ENCODE measurements at places on chromosomes 6 and 20.

DNA sequence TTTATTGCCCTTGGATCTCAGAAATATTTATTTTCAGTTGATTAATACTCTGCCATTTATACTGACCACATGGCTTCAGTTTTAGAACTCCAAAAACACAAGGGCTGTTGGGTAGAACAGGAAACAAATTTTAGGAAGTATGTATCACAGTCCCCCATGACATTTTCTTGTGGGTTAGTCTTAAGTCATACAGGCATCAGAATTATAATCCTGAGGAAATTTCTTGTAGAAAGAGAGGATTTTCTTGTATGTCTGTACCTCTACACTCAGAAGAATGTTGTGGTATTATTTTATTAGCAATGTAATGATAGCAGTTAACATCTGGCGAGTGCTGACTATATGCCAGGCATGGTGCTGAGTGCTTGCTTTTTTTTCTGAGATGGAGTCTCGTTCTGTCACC is 302.9 kb downstream of the CLIC5 start:
- peak; percentile 48 for DNase-seq

DNA sequence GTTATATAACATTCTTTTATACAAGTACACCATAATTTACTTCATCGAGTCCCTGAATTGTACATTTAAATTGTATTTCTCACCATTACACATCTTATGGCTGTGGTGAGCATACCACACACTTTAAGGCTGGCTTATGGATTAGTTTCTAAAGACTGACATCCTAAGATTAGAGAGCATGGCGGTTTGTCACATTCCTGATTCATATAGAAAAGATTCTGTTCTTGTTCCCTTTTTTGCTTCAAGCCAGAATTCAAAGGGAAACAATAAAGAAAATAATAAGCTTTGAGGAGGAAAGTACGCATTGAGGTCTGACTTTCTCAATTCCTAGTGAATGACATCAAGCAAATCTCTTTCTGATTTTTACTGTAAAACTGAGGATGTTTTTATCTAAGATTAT is 2.5 kb downstream of the BTN1A1 start:
- DNase-seq: no peak

DNA sequence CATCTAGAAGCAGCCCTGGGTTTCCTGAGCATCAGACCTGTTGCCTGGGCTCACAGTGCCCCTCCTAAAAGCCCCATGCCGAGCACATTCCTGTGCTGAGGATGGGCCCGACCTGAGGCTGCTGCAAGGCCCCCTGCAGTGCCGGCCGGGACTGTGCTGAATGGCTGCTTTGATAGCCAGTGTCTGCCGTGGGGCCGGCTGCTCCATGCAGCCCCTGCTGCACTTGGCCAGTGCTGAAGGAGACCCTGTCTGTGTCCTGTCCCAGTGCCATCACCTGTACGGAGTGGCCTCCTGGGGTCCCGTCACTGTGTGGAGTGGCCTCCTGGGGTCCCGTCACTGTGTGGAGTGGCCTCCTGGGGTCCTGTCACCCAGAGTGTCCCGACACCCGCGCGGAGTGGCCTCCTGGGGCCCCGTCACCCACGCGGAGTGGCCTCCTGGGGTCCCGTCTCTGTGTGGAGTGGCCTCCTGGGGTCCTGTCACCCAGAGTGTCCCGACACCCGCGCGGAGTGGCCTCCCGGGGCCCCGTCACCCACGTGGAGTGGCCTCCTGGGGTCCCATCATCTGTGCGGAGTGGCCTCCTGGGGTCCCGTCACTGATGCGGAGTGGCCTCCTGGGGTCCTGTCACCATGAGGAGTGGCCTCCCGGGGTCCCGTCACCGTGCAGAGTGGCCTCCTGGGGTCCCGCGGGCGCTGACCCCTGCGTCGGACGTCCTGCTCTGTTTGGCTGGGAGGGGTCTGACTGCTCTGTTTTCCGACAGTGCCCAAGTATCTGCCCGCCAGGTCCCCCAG is 7.0 kb downstream of the COL9A3 start:
- DNase-seq: no peak

GRCh38 chr6:29561091-29561490 is 1.6 kb upstream of the UBD start:
- no peak for DNase-seq

DNA sequence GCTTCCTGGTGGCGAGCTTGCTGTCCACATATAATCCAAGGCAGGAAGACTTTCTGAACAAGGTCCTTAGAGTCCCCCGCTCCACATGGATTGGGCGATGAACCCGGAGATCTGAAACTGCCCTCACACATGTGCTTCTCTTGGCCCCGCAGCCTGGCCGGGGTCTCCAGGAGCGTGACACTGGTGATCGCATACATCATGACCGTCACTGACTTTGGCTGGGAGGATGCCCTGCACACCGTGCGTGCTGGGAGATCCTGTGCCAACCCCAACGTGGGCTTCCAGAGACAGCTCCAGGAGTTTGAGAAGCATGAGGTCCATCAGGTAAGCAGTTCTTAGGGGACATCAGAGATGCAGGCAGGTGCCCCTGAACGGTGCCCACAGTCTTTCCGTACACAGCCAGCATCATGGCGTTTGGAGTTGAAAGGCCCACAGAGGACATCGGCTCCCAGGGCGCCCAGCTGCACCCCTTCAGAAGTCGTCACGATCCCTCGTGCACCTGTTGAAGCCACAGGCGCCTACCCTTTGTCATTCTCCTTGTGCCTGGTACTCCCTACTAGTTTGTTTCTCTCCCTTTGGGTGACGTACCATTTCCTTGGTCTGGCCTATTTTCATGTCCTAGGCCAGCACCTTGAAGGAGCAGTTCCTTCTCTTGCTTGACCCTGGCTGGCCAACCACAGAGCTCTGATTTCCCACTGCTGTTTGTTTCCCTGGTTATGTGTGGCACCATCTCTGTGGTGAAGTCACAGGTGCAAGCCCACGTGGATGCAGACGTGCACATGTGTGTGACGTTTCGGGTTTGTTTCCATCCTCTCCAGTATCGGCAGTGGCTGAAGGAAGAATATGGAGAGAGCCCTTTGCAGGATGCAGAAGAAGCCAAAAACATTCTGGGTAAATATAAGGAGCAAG is 43.3 kb upstream of the IRF4 start:
- DNase-seq: no peak

DNA sequence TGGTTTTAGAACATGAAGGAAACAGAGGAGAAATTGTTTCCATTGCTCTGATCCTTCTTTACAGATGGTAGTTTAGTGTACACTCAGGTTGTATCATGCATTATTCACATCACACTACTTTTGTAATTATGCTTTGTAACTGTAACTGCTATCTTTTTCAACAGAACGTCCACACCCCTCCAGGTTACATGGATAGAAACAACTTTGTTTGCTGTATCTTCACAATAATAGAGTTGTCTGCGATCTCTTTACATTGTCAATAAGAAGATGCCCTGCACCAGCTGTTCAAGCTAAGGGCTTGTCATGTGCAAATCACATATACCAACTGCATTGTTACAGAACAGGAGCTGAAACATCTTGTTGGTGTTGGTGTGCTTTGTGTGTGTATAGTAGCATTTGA is 67.9 kb upstream of the MAP7 start:
- DNase-seq: no peak

DNA sequence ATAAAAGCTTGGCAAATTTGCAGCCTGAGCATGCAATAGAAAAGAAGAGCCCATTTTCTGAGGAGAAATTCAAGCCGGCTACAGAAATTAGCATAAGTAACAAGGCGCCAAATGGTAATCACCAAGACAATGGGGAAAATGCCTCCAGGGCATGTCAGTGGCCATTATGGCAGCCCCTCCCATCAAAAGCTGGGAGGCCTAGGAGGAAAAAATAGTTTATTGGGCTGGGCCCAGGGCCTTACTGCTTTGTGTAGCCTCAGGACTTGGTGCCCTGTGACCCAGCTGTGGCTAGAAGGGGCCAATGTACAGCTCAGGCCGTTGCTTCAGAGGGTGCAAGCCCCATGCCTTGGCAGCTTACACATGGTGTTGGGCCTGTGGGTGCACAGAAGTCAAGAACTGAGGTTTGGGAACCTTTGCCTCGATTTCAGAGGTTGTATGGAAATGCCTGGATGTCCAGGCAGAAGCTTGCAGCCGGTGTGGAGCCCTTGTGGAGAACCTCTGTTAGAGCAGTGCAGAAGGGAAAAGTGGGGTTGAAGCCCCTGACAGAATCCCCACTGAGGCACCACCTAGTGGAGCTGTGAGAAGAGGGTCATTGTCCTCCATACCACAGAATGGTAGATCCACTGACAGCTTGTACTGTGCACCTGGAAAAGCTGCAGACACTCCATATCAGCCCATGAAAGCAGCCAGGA is 328.5 kb upstream of the MAP3K7 start:
- no peak for DNase-seq

DNA sequence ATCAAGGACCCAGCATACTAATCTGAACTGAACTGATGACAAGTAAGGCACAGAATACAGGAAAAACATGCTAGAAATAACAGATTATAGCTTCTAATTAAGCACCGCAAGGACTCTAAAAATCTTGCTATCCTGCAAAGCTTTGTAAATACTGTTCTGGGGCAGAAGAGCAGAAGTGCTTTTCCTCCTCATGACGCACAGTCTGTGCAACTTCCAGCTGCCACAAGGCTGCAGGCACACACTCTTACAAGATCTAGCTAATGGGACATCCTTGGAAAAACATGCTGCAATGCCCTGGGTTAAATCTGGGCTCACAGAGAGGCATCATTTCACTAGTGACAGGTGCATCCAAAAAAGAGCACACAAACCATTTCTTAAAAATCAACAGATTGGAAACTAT is 188.6 kb downstream of the GJA10 start:
- DNase-seq: no peak

DNA sequence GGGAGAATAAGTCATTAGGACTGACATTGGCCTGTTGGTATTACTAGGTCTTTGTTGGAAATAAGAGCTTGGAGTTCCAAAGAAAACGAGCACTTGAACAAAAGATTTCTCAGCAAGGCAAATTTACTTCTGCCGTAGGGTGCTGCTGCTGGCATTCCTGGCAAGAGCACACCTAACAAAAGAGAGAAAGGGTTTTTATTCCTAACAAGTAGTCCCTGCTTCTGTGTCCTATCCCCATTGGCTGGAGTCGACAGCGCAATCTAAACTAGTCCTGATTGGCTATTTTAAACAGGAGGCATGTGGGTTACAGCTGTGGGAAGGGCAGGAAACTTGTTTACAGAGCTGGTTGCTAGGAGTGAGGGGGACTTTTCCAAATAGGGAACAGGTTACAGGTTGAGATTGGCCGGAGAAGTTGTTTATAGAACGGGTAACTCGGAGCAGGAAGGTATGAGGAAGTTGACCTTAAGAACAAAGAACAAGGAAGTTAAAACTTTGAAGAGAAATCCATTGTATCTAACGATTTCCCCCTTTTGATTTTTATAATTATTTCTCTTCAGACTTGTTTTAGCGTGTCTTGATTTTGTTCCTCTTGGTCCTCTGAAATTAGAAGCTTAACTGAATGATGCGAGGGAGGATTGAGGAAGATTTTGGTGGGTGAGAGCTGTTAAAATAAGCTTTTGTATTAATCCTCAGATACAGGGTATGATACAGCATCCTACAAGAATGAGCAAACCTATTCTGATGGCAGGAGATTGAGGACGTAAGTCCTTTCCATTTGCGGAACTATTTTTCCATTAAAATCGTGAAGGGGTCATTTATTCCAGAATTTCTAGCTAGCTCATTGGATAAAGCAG is 3.4 kb upstream of the ZNFX1 start:
- DNase-seq: peak; percentile 54

DNA sequence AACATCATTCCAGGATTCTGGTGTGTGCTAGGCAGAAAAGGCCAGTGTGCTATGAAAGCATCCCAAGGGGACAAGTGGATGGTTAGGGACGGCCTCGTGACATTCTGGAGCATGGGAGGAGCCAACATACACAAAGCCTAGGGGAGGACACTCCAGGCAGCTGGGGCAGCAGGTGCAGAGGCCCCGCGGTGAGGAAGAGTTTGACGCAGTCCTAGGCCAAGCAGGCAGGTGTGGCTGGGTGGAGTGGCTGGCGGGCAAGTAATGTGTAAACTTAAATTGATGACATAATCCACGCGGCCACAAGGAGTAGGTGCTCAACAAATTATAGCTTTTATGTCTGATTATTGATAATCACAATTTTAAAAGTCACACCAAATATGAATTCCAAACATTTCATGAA is 93.6 kb downstream of the TMEM242 start:
- no peak for DNase-seq

GRCh38 chr6:55499591-55499990 is 79.4 kb downstream of the HMGCLL1 start:
- DNase-seq: no peak

GRCh38 chr20:46200582-46201570 is 82.8 kb downstream of the CD40 start:
- DNase-seq: no peak

DNA sequence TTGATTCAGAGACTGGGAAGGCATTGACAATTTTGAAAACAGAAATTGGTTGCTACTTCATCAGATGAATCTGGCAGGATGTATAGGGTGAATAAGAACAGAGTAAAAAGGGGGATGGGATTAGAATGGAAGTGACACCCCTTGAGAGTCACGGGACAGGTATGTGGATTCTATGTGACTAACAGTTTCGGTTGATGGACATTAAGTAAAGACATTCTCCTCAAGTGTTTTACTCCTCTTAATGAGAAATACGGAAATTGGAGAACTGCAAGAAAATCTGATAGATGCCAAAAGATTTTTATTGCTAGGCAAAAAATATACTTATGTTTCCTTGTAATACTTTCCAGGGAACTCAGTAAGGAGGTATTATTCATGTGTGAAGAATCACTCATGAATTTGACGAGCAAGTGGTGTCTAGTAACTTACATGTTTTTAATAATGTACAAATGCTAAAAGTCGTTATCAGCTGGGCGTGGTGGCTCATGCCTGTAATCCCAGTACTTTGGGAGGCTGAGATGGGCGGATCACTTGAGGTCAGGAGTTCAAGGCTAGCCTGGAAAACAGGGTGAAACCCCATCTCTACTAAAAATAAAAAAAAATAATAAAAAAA is 135.8 kb downstream of the KIF16B start:
- no peak for DNase-seq

DNA sequence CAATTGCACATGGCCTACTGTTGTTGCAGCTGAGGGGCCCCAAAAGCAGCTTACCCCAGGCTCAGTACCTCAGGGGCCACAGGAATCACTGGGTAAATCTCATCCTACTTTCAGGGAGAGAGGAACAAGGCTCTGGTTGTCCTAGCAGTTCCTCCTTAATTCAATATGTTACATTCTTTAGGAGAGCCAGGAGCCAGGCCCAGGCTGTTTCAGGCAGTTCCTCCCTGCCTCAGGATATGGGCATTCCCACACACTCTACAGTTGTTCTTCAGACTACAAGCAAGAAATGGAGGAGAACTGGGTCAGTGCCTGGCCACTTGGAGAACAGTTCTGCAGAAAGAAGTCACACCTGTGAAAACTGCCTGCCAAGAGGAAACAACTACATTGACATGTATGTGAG is 9.6 kb upstream of the BTN3A2 start:
- DNase-seq: no peak

DNA sequence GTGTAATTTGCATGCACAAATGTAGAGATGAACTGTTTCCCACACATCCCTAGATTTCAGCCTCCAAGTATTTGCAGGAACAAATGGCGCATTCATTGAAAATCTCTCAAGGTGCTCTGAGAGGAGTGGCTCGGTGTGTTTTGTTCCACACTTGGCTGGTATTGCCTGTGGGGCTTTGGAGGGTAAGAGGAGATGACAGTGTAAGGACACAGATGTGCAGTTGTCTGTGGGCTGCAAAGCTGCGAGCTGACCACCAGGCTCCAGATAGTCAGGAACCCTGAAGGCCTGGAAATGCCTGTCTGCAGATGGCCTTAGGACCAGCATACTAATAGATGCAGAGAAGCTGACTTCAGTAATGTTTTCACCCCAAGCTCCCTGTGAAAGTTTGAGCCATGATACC is 57.7 kb upstream of the PBOV1 start:
- no peak for DNase-seq
